SJSA1 (cell line): ENCODE measurements at places on chromosomes 11 and 22.
A peak's percentile ranks its signal among the peaks of the same experiment; 100 is the strongest.

- no peak for DNase-seq
Measured at GRCh38 chr11:114251815-114252337, 44.3 kb upstream of the NNMT start.

DNA sequence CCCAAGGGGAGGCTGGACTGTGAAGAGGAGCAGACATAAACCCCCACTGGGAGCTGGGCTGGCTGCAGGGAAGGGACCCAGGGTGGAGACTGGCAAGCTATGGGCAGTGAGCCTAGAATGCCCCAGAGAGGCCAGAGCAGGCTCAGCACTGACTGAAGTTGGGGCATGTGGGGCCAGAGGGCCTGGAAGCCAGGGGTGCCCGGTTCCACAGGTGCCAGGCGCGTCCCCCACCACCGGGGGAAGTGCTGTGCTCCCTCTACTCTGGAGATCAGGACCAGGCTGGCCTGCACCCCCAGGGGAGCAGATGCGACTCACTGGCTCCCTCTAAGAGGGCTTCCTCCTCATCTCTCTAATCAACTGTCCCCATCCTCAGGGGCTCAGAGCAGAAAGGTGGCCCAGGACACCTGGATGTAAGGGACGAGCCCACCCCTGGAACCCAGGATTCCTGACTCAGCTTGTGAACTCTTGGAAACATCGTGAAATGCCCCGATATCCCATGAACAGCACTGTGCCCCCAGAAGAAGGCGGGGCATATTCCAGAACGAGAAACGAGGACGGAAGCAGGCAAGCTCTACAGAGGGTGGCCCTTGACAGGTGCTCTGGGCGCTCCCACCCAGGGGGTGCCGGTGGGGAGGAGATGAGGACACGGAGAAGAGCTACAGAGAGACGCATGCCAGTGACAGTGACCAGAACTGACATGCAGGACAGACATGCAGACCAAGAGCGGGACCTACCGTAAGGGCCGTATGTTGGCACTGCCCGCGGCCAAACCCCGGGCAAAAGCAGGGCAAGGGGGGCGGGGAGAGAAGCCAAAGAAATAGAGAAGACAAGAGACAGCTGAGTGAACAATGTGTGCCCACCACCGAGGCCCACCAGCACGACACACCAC is 20.4 kb downstream of the MAFF start:
- no peak for DNase-seq

- peak; percentile 52 for DNase-seq
Measured at GRCh38 chr22:48489551-48490499, 1337.8 kb downstream of the BRD1 start.

GRCh38 chr22:50576070-50576469 is 2.2 kb downstream of the CPT1B start:
- DNase-seq: no peak

DNA sequence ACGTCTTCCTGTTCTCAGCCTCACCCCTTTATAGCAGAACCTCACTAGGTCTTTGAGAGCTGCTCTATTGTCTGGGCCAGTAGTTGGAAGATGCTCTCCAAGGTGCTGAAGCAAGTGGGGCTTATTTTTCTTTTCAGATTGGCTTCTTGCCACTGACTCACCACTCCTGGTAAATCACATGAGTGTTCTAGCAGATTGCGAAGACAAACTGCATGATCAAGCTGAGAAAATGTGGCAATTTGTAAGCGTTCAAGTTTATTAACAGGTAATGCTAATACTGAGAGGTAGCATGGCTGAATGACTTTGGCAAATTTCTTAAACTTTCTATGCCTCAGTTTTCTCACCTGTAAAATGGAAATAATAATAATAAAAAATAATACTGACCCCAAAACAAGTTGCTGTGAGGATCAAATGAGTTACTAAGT is 59.2 kb downstream of the CACNG2 start:
- DNase-seq: peak; percentile 56

DNA sequence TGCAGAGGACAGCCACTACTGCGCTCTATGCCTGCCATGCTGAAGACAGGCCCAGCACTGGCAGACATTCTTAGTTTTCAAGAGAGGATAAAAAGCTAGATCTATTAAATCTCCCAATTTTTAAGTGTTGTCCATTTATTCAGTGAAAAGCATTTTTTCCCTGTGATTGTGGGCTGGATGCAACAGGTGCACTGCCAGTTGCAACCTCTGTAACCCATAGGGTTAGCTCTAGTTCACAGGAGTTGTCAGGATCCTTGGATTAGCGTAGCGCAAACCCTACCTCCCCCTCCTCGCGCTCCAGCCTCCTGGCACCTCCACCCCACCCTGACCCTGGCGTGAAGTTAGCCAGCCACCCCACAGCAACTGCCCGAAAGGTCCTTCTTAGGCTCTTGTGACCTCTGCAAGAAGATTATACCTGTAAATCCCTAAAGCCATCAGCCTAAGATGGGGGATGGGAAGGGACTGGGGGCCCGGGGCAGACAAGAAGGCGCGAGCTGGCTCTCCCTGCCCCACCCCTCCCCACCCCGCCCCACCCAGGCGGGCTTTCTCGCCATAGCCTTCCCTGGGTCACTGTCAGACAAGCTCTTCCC is 30.9 kb downstream of the EIF3F start:
- no peak for DNase-seq

- DNase-seq: no peak
Measured at GRCh38 chr11:18320617-18321016, 1.3 kb downstream of the HPS5 start.

- DNase-seq: no peak
Measured at GRCh38 chr11:18566406-18566805, 22.1 kb downstream of the UEVLD start.
